ENCODE measurements at places on chromosomes 5 and 9.

DNA sequence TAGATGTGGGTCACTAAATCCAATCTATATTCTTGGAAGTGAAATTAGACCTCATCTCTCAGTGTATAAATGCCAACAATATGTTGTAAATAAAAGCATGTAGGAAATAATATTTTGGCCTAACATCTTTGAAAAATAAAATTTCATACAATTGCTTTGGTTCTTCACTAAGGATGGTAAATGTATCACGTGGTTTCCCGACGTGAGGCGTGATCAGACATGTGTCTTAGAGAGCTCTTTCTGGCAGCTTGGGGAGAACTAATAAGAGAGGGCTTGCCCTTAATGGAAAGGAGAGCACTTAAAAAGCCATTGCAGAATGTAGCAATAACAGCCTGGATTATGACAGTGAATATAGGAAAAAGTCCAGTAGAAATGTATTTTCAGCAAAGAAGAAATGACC lies 602.6 kb downstream of the CDH12 start:
- DNase-seq, result no peak

GRCh38 chr9:5876711-5877110 lies 14.0 kb upstream of the MLANA start:
- no peak for DNase-seq

- no peak for DNase-seq
These were observed 84.5 kb downstream of the TMEM167A start for GRCh38 chr5:82992646-82993045.

DNA sequence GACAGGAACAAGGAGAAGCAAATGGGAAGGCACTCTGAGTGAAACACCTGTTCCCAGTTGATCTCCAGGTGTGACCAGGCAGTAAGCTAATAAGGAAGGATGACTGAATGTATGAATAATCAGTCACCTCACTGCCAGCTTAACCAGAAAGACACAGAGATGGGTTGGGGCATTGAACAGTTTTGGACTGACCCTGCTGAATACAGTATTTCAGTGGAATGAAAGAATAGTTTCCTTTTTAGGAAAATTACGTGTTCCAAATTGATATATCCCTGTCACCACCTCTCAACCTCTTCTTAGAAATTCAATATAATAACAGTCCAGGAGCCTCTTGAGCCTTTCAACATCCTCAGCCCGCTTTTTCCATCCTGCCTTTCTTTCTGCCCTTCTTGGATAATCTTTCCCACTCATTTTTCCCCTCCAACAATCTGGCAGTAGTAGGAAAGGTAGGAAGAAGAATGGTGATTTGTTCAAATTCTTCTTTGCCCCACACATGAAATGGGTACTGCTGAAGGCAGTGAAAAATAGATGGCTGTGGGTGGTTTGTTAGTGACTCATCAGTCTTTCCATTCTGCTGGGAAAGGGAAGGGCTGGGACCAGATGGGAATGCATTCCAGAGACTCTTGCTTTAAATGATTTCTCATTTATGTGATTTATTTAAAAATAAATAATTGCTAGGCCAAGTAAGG lies 117.9 kb downstream of the ZSWIM6 start:
- DNase-seq, result no peak

- no peak for DNase-seq
These were observed 27.5 kb downstream of the B4GALT1 start for GRCh38 chr9:33139421-33140228.
